ENCODE measurements at places on chromosomes 3 and 15.

- DNase-seq: no peak
Measured at GRCh38 chr15:92629276-92629974, 26.1 kb downstream of the FAM174B start.

DNA sequence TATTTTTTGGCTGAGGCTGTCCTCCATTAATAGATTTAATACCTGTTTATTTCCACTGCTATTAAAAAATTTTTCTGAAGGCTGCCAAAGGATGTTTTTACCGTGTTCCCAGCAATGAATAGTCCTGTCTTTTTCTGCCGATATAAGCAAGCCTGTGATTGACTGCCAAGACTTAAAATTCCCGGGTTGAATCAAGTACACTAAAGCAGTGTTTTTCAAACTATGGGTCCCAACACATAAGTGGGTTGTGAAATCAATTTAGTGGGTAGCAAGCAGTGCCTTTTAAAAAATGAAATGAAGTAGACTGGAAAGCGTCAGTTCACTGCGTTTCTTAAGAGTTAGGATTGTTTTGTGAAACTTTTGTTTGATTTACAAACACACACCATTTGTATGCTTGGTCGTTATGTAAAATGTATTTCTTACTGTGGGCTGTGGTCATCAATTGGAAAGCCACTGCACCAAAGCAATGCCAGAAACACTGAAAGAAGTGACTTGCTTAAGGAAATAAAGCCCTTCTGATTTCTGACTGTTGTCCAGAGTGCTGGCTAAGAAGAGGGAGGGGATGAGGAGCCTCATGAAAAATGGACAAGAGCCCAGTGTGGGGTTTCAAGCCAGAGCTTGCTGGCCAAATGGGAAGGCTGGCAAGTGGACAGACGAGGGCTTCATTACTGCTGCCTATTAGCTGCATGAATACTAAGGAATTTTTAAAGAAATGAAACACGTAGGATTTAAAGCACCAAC lies 206.0 kb downstream of the THRB start:
- DNase-seq: no peak

- no peak for DNase-seq
Measured at GRCh38 chr15:35061825-35062737, 23.0 kb downstream of the NANOGP8 start.

DNA sequence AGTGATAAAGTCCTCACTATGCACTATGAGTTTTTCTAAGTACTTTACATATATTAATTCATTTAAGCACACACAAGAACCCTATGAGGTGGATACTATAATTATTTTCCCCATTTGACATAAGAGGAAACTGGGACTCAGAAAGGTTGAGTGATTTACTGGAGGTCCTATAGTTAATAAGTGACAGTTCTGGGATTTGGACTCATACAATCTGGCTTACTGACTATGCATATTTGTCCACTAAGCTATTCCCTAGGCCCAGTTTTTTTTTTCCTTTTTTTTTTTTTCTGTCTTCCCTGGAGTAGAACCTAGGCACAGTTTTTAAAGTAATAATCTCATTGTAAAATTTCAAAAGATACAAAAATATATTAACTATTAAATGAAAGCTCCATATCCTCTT lies 6.3 kb upstream of the RTP2 start:
- no peak for DNase-seq

GRCh38 chr3:59256230-59256629 lies 206.4 kb upstream of the CFAP20DC start:
- no peak for DNase-seq

- DNase-seq: no peak
Measured at GRCh38 chr3:191775451-191776233, 314.7 kb downstream of the PYDC2 start.

DNA sequence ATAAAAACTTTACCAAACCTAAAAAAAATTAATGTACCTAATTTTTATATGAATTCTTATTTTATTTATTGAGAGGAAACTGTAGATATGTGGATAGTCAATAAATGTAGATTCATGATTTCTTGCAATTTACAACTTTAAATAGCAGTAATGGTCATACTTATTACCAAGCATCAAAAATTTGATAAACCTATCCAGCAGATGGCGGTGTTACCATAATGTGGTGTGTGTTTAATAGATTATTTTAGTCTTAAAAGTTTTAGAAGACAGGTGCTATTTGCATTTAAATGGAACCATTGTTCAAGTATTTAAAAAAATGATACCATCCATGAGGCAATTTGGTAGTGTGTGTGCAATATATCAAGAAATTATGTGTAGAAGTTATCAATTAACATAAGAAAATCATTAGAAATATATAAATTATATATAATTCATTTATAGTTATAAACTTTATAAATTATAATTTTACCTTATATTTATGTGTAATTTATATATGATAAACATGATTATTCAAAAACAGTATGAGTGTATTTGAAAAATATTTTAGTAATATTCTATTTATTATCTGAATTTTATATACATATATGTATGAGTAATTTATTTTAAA lies 176.0 kb upstream of the BCHE start:
- no peak for DNase-seq

DNA sequence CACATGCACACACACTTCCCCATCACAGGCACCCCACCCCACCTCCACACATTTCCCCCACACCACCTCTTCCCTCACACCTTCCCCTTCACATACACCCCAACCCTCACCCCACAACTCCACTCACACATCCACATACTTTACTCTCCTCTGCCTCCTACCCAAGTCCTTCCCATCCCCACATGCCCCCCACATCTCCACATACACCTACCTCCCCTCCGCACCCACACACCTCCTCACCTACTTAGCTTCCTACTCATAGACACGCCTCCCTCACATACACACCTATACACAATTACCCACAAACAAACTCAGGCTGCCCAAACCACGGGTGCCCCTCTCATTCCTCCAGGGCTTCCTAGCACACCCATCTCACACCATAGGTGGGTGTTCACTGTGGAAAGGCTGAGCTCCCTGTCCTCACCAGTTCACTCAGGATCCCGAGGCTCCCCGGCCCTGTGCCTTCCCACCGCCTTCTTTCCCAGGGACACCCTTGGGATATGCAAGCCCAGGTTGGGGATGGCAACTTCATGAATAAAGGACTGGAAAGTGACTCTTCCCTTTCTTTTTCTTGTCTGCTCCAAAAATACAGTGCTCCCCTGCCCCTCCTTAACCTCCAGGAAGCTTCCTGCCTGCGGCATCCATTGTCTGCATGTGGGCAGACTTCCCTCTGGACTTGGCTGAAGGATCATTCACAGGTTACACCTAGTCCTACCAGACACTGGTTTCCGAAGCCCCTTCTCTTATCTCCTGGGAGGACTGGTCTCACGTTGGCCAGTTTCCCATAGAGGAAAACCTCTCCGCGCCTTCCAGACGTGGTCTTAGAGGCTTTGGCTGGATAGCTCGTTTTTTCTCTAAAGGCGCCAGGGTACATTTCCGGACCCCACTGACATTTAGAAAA lies 61.5 kb downstream of the SLCO2A1 start:
- no peak for DNase-seq

Measured in CD4-positive, alpha-beta T cell treated with Interleukin-2 at 100 ng/mL for 4 hours (primary cell).